ENCODE measurements at places on chromosomes 5 and 9.

DNA sequence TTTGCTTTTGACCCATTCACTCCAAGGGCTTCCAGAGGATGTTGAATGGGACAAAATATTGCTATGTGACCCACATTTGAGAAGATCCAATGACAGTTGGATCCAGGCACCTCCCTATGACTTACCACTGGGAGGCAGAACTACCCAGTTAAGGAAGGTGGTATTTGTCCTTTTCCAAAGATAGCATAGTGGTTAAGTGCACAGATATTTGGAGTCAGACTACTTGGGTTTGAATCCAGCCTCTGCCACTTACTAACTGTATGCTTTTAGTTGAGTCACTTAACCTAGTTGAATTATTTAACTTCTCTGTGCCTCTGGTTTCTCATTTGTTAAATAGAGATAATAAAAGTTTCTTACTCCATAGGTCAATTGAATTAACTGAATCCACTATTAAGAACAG lies 74.5 kb upstream of the PALM2AKAP2 start:
- DNase-seq, result no peak

GRCh38 chr5:131322926-131323325 lies 59.1 kb downstream of the CDC42SE2 start:
- DNase-seq, result no peak

- no peak for DNase-seq
Measured at GRCh38 chr5:176740131-176740701, 70.1 kb upstream of the UNC5A start.

DNA sequence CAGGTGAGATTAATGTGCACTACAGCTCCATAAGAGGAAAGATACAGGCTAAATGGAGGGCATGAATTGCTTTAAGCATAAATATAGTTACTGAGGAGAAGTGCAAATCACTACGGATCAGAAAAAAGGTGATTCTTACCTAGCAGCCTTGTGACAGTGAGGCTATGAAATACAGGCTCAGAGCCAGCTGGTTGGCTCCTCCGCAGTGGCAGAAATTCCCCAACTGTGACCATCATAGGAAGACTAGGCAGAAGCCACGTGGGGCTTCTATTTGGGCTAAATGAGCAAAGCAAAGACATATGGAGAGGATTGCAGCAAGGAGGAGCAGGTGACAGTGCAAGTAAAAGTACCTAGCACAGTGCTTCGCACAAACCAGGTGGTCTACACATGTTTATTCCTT lies 40.5 kb downstream of the CDO1 start:
- DNase-seq, result no peak

DNA sequence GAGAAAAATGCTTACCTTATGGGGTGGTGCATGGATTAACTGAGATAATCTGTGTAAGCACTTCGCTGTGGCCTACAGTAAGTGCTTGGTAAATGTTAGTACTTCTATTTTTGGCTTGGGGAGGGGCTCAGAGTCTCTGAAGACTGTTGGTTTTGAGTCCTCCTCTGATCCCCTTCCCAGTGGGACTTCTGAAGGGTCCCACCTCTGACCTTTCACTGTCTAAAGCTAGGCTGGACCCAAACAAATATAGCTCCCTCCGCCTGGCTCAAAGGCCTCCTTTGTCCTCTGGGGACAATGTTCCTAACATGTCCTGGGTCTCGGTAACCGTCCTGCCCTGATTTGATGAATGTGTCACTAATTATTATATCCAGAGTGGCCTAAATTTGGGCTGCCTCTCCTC lies 34.8 kb downstream of the CAMK2A start:
- no peak for DNase-seq

GRCh38 chr5:78004559-78004958 lies 228.4 kb upstream of the TBCA start:
- DNase-seq, result no peak

DNA sequence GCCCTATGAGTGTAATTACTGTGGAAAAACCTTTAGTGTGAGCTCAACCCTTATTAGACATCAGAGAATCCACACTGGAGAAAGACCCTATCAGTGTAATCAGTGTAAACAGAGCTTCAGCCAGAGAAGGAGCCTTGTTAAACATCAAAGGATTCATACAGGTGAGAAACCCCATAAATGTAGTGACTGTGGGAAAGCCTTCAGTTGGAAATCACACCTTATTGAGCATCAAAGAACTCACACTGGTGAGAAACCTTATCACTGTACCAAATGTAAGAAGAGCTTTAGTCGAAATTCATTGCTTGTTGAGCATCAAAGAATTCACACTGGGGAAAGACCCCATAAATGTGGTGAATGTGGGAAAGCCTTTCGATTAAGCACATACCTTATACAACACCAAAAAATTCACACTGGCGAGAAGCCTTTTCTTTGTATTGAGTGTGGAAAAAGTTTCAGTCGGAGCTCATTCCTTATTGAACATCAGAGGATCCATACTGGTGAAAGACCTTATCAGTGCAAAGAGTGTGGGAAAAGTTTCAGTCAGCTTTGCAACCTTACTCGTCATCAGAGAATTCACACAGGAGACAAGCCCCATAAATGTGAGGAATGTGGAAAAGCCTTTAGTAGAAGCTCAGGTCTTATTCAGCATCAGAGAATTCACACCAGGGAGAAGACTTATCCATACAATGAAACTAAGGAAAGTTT lies 9.9 kb downstream of the ZNF189 start:
- no peak for DNase-seq
